ENCODE measurements at places on chromosomes 6 and 20.
A peak's percentile ranks its signal among the peaks of the same experiment; 100 is the strongest.

DNA sequence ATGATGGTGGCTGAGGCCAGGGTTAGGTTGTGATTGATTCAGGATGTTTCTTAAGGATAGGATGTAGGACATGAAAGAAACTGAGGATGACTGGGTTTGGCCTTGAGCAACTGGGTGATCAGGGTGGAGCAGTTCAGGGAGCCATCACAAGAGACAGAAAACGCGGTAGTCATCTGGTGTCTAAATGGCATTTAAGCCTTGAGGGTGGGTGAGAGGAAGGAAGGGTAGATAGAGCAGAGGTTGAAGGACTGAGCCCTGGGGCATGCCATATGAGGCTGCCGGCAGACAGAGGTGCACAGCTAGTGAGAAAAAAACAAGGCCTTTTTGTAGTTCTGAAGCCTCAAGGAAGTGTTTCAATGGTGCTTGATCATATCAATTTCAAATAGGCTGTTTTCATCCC is 1.9 kb downstream of the POU5F1 start:
- no peak for DNase-seq

GRCh38 chr6:142907544-142907943 is 37.4 kb downstream of the HIVEP2 start:
- no peak for DNase-seq

GRCh38 chr6:2478200-2478599 is 232.8 kb upstream of the GMDS start:
- DNase-seq: no peak

- DNase-seq: no peak
These were observed 149.8 kb downstream of the EYS start for GRCh38 chr6:65557224-65557623.

GRCh38 chr6:20302702-20303251 is 90.5 kb upstream of the MBOAT1 start:
- no peak for DNase-seq

DNA sequence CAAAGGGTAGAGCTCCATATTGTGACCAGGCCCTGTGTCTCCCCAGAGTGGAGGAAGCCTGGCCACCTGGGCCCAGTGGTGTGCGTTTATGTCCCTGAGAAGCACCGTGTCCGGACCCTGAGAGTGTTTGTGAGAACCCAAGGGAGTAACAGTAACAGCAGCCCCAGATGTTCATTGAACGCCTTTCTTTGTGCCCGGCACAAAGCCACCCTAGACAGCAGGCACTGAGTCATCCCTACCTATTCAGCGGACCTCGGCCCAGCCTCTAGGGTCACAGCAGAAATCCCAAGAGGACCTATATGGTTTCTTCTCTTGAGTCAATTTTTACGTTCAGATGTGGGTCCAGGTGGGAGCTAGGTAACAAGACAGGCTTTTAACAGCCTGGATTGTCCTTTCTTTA is 24.5 kb downstream of the BCAS4 start:
- no peak for DNase-seq

DNA sequence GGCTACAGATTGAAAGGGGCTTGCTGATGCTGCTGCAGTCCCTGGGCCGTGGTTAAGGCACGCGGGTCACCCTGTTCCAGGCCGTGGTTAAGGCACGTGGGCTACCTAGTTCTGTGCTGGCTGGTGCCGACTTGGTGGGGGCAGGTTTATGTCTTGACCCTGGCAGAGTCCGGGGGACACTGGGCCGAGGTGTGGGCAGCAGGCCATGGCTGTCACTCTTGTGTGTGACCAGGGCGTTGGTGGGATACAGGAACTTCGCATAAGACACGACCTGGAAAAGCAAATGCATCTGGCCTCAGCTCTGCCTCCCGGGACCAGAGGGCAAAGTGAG is 6.4 kb downstream of the RPS21 start:
- no peak for DNase-seq

DNA sequence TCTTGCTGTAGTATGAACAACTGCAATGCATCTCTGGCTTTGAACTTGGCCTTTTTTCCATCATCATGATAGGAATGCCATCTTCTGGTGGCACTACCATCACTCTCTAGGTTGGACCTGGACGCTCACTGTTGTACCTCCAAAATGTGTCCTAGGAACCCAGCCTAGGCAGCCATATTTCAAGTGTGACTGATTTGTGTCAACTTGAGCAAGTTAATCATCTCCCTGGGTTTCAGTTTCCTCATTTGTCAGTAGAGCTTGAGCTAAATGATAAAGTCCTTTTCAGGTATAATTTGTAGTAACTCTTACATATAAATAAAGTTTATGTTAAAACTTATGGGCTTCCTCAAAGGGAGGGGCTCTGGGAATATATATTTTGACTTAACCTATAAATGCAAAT is 241.7 kb upstream of the CEP162 start:
- no peak for DNase-seq

GRCh38 chr6:34573567-34574183 is 17.5 kb upstream of the SPDEF start:
- no peak for DNase-seq

DNA sequence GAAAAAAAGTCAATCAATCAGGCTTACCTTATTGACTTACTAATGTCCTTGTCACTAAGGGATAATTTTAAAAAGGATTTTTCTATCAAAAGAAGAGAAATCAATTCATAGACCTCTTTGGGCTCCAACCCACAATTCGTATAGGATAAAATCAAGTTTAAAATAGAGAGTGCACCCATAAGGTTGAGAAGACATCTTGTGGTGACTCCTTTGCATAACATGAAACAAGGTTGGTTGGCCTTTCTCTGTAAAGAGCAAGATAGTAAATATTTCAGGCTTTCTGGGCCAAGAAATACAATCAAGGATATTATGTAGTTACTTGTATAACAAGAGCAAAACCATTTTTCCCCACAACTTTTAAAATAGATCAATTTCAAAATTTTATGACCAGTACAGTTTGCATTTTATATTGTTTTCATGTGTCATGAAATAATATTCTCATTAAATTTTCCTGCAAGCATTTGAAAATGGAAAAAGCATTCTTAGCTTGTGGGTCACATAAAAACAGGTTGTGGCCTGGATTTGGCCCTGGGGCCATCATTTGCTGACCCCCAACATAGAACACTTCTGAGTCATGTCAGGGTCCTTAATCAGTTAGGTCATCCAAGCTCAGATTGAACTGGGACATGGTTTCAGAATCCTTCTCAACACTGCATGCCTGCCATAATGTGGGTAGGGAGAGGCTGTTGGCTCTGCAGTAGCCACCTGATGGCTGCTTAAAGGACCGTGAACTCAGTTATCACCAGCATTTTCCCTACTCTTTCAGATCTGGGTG is 76.7 kb downstream of the MYB start:
- DNase-seq: peak; percentile 68

DNA sequence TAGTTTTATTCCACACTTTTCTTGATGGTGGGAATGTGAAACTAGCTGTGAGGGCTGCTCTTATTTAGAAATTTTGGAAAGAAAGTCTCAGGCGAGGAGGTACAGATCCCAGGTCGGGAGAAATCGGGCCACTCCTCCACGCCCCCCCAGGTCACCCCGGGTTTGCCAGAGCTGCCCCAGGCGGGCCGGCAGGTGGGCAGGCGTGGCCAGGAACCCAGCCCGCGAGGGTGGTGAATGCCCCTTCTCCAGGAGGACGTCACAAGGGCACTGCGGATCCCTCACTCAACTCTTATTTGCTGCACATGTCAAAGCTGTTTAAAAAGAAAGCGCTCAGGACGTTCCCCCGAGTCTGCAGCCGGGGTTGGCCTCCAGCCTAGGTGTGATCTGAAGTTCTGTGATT is 60.5 kb upstream of the SLCO4A1 start:
- DNase-seq: no peak

DNA sequence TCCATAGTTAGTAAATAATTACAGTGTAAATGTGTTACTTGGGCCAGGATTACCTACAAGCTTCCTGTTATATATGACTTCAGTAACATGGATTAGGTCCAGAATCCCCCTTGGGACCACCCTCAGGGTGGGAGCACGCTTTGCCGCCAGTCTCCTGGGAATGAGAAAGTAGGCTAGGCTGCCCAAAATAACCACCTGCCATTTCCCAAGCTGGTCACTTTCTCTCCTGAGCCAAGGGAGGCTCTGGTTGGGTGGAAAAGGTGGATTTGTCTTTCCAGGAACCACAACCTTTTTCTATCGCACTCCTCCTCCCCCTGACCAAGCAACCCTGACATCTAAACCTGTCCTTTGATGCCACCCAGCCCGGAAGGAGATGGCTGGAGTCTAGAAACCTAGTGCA is 9.6 kb upstream of the RIMS4 start:
- no peak for DNase-seq
